Activated T-cell treated with anti-CD3 and anti-CD28 coated beads, Interleukin-2, amount 50 U/mL, for 1 hour (primary cell): ENCODE measurements at places on chromosomes 4 and X.

DNA sequence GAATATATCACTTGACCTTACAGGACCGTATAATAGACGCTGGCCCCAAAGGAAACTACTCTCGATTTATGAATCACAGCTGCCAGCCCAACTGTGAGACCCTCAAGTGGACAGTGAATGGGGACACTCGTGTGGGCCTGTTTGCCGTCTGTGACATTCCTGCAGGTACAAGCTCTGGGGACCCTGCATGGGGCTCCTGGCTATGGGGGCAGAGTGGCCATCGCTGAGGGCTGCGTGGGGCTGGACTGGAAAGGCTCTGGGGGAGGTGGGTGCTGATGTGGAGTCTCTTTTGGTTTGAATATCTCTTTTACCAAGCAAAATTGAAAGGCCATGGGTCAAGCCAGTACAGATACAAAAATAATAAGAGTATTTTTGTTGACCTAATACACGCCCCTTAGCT, 33.9 kb downstream of the NELFA start:
- no peak for DNase-seq

DNA sequence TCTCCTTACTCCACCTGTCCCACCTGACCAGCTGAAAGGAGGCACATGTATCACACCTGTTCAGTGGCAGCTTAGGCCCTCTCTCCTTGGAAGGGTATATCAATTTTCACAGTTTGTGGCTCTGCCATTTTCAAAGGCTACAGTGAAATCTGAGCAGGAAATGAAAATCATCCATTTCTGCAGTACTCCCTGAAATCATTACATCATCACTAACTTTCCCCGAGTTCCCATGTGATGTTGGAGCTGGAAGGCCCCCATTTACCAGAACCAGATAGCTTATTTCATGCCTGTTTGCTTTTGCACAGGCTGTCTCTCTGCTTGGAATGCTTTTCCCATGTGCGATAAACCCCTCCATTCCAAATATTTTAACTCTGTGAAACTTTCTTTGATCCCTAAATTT, 31.0 kb upstream of the STX18 start:
- DNase-seq: no peak

GRCh38 chr4:165864271-165864670, 8.8 kb upstream of the TLL1 start:
- DNase-seq: no peak

DNA sequence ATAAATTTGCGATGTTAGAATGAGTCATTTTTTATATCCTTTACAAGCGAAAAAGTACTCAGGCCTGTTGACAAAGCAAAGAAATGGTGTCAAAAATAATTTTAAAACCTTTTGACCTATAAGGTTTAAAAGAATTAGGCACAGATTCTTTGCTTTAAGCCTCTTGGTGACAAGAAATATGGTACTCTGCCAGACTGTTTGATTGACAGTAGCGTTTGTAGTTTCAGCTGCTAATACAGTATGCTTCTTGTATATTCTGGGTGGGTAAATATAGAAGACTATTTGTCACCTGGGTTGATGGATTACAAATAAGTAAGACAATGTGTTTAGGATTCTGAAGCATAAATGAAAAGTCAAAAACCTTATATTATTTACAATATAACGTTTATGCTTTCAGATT, 193.1 kb upstream of the PITX2 start:
- DNase-seq: no peak

- DNase-seq: no peak
Observed at GRCh38 chrX:114365065-114365834, 218.6 kb upstream of the HTR2C start.

DNA sequence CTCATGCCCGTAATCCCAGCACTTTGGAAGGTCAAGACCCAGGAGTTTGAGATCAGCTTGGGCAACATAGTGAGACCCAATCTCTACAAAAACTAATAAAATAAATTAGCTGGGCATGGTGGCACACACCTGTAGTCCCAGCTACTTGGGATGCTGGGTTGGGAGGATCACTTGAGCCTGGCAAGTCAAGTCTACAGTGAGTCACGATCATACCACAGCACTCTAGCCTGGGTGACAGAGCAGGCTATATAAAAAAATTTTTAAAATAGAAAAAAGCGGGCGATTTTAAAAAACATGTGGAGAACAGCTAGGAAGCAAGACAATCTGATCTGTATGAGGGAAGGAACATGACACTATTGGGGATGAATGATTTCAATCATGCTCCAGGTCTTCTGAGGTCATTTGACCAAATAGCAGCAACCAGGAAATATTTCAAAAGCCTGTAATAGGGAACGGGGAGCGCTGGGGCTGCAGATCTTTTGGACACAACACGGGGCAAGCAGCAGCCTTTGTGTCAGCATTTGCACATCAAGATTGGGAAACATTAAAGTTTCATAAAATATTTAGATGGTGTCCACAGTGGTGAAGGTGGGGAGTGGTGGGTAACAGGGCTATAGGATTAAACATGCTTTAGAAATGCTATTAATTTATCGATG, 48.3 kb upstream of the GUCY1A1 start:
- DNase-seq: no peak

DNA sequence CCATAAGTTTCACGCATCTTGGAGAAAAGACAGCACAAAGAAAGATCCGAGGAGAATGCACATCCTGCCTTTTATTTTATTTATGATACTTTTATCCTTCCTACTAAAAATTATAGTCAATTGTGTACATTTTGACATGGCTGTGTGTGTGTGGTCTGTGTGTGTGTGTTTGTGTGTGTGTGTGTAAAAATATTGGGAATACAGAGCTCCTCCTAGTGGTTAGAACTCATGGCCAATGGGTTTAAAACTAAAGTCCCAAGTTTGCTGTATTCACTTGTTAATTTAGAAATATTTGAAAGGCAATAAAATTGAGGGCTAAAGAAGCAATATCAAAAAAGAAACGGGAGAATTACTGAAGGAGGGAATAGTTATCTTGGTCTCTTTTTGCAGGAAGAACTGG, 47.5 kb downstream of the NKX6-1 start:
- no peak for DNase-seq
